NCI-H446 treated with DMSO at 0.1 percent for 48 hours (cell line): ENCODE measurements at places on chromosomes 3 and 15.

- no peak for DNase-seq
These were observed 81.3 kb upstream of the ACTC1 start for GRCh38 chr15:34876640-34877039.

GRCh38 chr3:160556141-160556540, 9.2 kb downstream of the KPNA4 start:
- no peak for DNase-seq

DNA sequence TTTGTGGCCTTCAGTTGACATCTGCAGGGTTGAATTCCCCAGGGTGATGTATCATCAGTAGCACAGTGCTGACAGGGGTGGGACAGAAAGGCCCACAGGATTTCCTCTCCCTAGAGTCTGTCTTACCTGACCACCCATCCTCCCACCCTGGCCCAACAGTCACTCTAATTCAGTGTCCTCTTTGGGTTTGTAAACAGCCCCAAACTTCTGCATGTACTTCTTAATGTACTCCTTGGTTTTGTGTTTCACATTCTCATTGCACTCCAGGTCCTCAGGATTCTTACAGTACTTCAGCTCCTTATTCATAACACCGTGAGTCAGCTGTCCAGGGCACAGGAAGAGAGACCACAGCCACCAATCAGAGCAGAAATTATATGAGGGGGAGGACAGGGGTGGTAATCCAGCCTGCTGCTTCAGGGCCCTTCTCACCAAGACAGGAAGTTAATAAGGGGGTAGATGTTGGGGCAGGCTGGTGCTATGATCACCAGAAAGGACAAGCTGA, 37.5 kb downstream of the NBEAL2 start:
- no peak for DNase-seq

DNA sequence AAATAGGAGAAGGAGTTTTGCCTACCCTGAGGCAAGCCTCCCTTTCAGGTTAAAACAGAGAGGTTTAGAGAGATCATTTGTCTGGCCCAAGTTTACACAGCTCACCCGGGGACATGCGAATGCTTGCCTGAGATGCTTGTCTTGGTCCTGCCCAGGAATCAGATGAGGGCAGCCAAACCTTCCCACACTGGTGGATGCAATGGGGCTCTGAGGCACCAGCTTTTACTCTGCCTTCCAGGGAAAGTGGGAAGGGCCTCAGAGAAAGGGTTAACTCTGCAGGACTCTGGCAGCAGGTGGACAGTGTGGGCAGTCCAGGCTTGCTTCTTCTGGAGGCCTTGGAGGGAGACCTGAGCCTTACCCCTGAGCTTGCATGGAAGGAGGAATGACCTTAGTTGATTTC, 90.0 kb downstream of the LRRK1 start:
- no peak for DNase-seq

DNA sequence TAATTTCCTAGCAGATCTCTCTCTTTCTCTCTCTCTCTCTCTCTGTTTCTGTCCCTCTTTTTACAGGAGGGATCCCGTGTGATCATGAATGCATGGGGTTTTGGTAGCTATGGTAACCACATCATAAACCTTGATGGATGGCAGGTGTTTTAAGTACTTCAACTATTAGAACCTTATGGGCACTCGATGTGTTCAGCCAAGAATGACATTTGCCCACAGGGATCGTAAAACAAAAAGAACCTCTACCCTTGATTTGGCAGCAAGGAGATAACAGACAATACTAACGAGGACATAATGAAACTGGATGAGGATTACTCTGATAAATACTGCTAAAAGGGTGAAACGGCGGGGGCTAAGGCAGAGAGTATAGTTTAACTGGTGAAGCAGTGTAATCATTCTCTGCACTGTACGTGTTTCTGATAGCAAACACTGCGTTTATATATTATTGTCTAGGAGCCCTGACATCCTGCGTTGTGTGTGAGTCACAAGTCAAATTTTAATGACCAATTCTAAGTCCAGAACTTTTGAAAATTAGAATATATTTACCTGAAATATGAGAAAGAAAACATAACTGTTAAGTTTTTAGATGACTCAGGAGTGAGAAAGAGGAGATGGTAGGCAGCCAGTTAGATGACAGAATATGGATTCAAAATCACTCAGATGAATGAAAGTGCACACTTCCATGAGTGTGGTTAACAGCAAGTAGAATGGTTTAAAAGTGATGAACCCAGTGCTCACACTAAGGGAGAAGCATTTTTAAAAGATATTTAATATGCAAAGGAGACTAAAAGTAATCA, 80.3 kb downstream of the OTOL1 start:
- DNase-seq: no peak

DNA sequence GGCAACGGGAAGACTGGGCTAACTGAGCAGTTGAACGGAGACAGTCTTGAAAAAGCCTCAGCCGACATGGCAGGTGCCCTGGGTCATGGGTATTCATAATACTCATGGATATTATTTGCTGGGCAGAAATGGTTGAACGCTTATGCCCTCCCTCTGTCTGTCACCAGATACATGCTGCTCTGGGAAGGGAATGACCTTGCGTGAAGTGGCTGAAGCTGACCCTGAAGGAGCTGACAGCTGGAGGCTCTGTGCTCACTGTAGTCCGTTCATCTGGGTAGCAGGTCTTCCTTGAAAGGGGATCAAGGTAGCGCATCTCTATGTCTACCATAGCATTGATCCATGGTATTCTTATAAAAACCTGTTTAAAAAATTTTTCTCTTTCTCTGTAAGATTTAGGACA, 390.7 kb downstream of the PDCD6IP start:
- no peak for DNase-seq

GRCh38 chr3:28286595-28286994, 45.2 kb downstream of the CMC1 start:
- peak; percentile 4 for DNase-seq

- DNase-seq: no peak
These were observed 2.8 kb upstream of the CAND2 start for GRCh38 chr3:12793701-12794100.

DNA sequence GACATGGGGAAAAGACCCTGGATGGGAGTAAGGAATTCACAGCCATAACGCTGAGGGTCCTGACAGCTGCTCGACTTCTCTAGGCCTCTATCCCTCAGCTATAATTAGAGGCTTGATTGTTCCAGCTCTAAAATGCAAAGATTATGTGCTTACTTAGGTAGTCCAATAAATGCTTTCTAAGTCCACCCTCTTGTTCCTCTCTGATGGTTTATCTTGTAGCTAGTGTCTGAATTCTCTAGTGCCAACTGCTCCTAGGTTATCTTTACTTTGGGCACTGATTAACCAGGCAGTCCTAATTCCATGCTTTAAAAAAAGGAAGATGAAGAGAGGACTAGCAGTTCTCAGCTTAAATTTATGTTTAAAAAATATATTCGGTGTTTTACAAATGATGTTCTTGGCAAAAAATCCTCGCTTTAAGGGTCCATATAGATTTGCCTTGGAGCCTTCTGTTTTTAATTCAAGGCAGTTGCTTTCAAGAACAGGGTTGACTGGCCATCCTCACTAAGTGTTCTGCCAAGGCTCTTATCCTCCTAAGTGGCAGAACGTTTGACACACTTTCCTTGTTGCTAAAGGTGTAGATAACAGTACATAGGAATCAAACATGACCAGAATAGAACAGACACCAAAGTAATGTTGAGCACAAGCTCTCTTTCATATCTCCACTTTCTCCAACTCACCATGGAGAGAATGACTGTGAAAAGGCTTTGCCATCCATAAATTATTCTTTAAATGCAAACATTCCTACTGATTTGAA, 60.6 kb downstream of the THRB start:
- DNase-seq: no peak

DNA sequence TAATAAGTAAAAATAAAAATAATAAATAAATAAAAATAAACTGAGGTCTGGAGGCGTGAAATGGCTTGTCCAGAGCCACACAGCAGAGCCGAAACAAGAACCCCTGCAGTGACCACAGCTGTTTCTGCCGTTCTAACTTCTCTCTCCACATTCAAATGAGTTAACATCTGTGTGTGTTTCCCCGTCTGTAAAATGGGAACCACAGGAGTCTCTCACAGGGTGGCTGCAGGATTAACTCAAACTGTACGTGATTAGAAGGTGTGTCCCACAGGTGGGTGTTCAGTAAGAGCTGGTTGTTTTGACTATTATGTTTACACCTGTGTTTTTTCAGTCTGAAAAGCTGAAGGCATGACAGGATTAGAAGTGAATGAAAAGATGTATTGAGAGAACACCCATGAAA, 27.0 kb upstream of the MUC4 start:
- DNase-seq: no peak

- peak; percentile 13 for DNase-seq
These were observed 34.2 kb downstream of the SEMA5B start for GRCh38 chr3:122993124-122993978.

DNA sequence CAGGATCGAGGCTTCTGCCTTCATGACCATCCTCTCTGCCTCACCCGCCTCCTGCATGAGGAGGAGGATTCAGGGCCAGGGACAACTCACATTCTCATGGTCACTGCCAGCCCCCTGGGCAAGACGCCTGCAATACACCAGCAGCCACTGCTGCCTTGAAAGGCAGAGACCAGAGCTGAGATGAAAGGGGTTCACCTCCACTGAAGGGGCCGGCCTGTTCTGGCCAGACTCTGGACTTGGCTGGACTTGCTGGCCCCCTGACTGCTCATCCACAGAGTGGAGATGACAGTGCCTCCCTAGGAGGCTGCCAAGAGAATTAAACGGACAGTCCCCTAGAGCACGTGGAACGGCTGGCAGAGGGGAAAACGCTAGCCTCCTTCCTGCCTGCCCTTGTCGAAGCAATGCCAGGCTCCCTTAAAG, 35.2 kb downstream of the MGLL start:
- peak; percentile 73 for DNase-seq

GRCh38 chr3:36769926-36770325, 5.6 kb upstream of the DCLK3 start:
- no peak for DNase-seq

DNA sequence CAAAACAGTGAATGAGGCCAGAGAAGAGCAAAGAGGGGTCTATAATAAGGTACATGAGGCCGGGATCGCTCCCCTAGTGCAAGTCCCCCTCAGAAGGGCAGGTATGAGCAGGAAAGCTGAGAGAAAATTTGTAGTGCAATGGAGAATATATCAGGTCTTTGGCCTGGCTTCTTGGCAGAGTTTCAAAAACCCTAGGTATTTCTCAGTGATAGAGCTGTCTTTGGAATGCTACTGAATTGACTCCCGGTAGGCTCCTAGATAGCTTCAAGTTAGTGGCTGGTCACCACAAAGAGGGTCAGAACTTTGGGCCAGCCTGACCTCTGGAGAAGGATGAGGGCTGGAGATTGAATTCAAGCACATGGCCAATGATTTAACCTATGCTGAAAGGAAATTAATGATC, 30.6 kb upstream of the OXTR start:
- DNase-seq: no peak

- DNase-seq: no peak
These were observed 515.9 kb downstream of the RBMS3 start for GRCh38 chr3:29796808-29797207.

DNA sequence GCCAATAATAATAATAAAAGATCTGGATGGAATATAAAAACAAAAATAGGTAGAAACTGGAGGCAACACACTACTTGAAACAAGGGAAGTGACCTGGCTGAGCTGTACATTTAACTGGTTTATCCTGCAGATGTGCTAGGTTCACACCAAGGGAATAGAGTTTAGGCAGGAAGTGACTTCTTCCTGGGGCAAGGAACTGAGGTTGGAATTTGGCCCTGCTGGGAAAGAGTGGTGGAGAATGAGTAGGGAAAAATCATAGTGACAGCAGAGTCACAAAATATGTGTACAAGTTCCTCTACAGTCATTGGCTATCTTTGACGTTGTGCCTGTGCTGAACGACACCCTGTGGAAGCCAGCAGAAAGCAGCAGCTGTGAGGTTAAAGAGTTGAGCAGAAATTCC, 44.1 kb downstream of the ARHGAP11B start:
- DNase-seq: no peak

DNA sequence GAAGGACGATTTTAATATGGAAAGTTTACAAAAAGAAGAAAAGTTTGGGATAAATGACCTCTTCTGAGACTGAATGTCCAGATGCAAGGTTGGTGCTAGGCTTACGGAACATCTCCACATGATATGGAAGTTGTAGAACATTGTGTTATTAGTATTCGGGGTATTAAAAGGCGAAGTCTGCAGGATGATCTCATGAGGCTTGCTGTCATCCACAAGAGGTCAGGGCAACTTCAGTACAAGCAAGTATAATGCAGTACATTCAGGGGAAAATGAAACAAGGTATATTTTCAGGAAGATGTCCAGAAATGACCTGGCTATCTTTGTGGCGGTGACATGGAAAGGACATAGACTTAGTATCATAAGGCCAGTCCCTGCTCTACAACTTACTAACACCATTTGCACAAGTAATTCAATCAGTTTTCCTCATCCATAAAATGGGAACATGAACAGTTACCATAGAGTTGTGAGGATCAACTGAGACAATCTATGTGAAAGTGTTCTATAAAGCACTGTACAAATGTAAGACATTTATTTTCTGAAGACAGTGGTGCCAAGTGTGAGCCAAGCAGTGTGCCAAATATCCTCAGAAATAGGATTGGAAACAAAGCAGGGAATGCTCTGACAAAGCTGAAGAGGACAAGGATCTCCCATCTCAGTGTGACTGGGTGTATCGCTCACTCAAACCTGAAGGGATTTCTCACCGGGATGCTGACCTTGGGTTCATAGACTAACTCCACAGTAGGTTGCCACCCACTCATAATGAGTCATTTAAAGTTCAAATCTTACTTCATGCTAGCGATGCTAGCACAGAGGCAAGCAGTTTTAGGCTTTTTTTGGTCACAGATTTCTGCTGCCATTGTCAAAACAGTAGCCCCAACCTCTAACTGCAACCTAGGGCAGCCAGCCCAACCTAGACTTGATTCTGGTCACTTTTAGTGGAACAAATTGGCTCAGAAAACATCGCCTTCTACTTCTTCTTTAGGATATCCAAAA, 118.3 kb downstream of the TIGIT start:
- DNase-seq: no peak

GRCh38 chr3:182519569-182519968, 273.7 kb upstream of the ATP11B start:
- no peak for DNase-seq

DNA sequence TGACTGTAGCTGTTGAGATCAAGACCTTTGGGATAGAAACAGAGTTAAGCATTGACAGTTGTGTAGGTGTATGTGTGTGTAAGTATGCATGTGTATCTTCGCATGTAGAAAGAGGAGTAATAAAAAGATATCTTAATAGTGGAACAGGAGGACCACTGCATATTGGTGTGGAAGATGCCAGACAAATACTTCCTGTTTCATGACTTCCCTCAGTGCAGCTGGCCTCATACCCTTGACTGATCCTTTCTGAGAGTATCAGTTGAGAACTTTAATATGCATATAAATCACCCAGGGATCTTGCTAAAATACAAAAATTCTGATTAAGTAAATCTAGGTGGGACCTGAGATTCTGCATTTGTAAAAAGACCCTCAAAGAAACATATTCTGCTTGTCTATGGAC, 8.5 kb upstream of the ZBED2 start:
- no peak for DNase-seq

GRCh38 chr15:81281766-81282605, 42.0 kb downstream of the STARD5 start:
- DNase-seq: no peak

- DNase-seq: no peak
These were observed 159.4 kb downstream of the KLF13 start for GRCh38 chr15:31485911-31486461.
